ENCODE measurements at places on chromosomes 3 and 15.

DNA sequence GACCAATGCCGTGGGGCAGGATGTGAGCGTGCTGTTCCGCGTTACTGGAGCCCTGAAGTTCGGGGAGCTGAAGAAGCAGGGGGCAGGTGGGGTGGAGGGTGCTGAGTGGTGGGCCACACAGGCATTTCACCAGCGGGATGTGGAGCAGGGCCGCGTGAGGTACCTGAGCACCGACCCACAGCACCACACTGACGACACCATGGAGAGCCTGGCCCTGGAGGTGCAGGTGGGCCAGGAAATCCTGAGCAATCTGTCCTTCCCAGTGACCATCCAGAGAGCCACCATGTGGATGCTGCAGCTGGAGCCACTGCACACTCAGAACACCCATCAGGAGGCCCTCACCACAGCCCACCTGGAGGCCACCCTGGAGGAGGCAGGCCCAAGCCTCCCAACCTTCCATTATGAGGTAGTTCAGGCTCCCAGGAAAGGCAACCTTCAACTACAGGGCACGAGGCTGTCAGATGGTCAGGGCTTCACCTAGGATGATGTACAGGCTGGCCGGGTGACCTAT is 179.6 kb downstream of the TBC1D2B start:
- no peak for DNase-seq

DNA sequence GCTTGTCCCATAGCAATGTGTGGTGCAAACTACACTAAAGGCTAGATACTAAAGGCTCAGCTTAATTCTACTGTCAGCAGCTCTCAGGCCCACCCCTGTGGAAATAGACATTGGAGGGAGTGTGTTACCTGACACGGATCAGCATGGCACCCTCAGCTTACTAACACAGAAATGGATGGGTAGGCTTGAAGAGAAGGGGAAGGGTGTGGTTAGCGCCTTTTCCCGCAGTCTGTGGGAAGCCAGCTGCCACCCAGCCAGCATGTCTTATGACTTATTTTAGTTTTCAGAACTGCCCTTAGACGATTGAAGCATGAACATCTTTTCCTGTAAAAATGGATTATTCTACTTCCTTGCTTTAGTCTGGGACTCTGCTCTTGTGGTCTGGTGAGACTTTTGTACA is 25.8 kb upstream of the ADPGK start:
- DNase-seq: no peak

GRCh38 chr3:141379250-141379966 is 11.1 kb downstream of the ZBTB38 start:
- DNase-seq: no peak

GRCh38 chr3:15630646-15631350 is 29.3 kb downstream of the BTD start:
- peak; percentile 84 for DNase-seq

GRCh38 chr3:7546253-7546652 is 685.3 kb downstream of the GRM7 start:
- DNase-seq: no peak

GRCh38 chr15:59792359-59792758 is 103.2 kb upstream of the BNIP2 start:
- DNase-seq: no peak

DNA sequence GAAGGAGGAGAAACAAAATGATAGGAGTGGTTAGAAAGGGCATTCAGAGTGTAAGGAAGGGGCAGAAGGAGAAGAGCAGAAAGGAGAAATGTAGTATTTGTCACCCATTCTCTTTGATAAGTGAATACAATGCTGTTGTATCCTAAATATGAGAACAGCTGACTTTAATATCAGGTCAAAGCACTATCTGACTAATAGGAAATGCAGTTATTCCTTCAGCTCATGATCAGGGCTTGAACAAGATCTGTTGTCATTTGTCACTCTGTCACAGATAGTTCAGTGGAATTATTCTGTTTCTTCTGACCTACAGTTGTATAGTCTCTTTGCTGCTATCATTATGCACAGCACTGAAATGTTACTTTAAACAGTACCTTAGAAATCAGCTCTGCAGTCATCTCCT is 149.4 kb downstream of the FRMD5 start:
- DNase-seq: no peak

DNA sequence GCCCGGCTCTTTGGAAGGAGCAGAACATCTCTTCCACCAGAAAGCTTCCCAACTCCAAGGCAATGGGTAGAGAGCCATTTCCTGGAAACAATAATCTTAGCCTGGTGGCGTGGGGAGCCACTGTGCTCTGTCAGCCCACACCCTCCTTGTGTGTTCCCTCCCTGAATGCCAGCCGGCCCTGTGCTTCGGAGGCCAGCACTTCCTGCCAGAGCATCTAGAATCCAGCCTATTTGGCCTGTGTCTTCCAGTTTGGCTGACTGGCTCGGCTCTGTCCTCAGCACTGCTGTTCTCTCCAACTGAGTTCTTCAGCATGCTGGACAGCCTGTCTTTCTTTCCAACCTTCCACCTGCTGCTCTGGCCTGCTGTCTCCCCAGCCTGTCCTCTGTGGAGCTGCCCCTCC is 349.3 kb downstream of the MFSD1 start:
- DNase-seq: no peak

GRCh38 chr3:122004107-122004506 is 17.9 kb downstream of the ILDR1 start:
- peak; percentile 60 for DNase-seq

- DNase-seq: peak; percentile 98
Measured at GRCh38 chr15:75104804-75105557, 81.6 kb downstream of the PPCDC start.

- DNase-seq: no peak
Measured at GRCh38 chr15:46170326-46170725, 535.5 kb downstream of the SQOR start.

- DNase-seq: no peak
Measured at GRCh38 chr15:76991741-76992645, 2.9 kb upstream of the PSTPIP1 start.

GRCh38 chr3:126515066-126515706 is 2.4 kb downstream of the UROC1 start:
- no peak for DNase-seq

- DNase-seq: no peak
Measured at GRCh38 chr3:197434830-197435229, 120.9 kb downstream of the BDH1 start.

DNA sequence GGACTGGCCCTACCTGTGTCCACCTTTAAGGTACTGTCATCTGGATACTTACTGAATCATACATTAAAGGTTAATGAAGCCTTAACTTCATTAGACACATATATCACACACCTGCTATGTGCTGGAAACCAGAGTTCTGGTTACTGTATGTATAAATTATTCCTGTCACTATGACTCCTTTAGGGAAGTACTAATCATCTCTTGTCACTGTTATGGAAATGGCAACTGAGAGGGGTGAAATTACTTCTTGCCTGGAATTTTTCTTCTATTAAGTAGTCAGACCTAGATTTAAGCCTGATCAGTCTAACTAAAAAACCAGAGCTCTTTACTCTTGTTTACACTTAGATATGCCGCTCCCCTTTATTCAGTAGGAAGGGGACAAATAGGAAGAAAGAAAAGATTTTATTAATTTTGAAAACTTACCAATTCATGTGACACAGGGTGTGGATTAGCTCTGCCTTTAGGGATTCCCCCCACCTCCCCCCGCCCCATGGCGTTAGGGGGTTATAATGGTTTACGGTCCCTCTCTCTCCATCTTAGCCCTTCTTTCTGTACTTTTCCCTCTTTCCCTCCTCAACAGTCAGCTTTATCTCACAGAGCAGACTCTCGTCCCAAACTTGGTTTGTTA is 152.5 kb downstream of the KLHL25 start:
- no peak for DNase-seq

- DNase-seq: no peak
Measured at GRCh38 chr15:77768107-77768506, 135.4 kb upstream of the LINGO1 start.

DNA sequence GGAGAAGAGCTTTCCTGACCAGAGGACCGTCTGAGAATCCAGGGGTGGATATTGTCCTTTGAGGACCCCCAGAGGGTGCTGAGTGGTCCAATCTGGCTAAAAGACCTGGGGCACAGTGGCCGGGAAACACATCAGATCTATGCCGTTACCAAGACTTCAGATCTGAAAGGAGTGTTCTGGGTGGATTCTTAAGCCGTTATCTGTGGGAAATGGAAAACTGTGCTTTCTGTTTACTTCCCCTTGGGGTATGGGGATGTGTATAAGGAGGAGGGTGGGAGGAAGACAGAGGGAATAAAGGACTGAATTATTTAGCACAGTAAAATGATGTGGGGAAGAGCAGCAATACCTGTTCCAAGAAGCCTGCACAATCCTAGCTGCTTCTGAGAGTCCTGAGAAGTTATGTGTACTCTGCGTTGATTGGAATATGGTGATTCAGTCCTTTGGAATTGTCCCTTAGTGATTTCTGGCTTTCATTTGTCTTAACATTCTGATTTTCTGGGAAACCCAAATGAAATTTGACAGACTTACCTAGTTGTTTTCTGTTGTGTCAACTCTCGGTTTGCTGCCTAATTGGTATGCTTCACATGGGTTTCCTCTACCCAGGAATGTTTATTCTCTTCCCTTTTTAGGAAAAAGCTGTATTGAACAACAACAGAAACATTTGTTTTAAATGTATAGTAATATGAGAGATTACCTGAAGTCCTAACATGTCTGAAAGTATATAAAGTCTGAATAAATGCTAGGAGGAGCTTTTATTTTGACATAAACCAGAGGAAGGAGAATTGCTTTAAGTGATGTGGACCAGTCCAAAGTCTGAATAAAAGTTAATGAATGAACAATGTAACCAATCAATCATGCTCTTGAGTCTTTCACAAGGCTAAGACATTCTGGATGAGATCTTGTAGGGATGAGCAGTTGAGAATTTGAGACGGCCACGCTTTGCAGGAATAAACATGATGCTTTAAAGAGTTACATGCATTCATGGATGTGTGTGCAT is 427.1 kb upstream of the C2CD4B start:
- peak; percentile 22 for DNase-seq

GRCh38 chr15:48494631-48495030 is 150.9 kb downstream of the FBN1 start:
- DNase-seq: peak; percentile 43
